ENCODE measurements at places on chromosomes 12 and 14. TPM values are rescaled to one million over a fixed set of nuclear protein-coding genes. Genes with fewer than 3 reads are reported as not detected.

P2RX7 gene
- 0.47 TPM for total RNA-seq

RNU7-1 gene
- not detected for total RNA-seq

STRAP gene
- total RNA-seq, result 56.1 TPM

ANKRD33 gene
- 0.16 TPM for total RNA-seq

ITGA5 gene
- total RNA-seq, result 109 TPM

CDCA3 gene
- 3.0 TPM for total RNA-seq

SMIM41 gene
- 2.0 TPM for total RNA-seq

FGF23 gene
- total RNA-seq, result not detected

MYO1H gene
- total RNA-seq, result not detected

ANO4 gene
- 0.94 TPM for total RNA-seq

LMO3 gene
- total RNA-seq, result 2.4 TPM

ART4 gene
- not detected for total RNA-seq

CLEC7A gene
- not detected for total RNA-seq

AVPR1A gene
- total RNA-seq, result not detected

PTGER2 gene
- total RNA-seq, result 35.9 TPM

KERA gene
- total RNA-seq, result not detected

SPX gene
- 0.63 TPM for total RNA-seq

TMEM117 gene
- 7.4 TPM for total RNA-seq

CMKLR1 gene
- not detected for total RNA-seq

RNASE3 gene
- total RNA-seq, result 0.16 TPM

YEATS4 gene
- 11.8 TPM for total RNA-seq

MMAB gene
- 30.3 TPM for total RNA-seq

KRT72 gene
- total RNA-seq, result not detected

NAV3 gene
- 41.8 TPM for total RNA-seq

SERPINA10 gene
- not detected for total RNA-seq

CFAP73 gene
- total RNA-seq, result 0.09 TPM

KCNH5 gene
- 0.60 TPM for total RNA-seq

KRT3 gene
- total RNA-seq, result not detected

ITGA7 gene
- 2.7 TPM for total RNA-seq

PPP1R1A gene
- total RNA-seq, result not detected

CACNA1C gene
- 10.1 TPM for total RNA-seq

CCDC198 gene
- not detected for total RNA-seq

ZNF385A gene
- total RNA-seq, result 2.4 TPM

AP4S1 gene
- total RNA-seq, result 4.6 TPM

OR4E2 gene
- not detected for total RNA-seq

SMCO2 gene
- not detected for total RNA-seq

RPL36AL gene
- total RNA-seq, result 356 TPM

CLEC4C gene
- total RNA-seq, result not detected

CLEC1B gene
- total RNA-seq, result not detected

GALNT9 gene
- 0.95 TPM for total RNA-seq

SYT1 gene
- total RNA-seq, result 10.1 TPM

REP15 gene
- 0.32 TPM for total RNA-seq

MMP17 gene
- total RNA-seq, result 8.8 TPM

IRAK4 gene
- total RNA-seq, result 17.4 TPM

SMOC1 gene
- 2.0 TPM for total RNA-seq

CSRP2 gene
- total RNA-seq, result 4.4 TPM

TAS2R42 gene
- total RNA-seq, result not detected

ADAM21 gene
- total RNA-seq, result 0.77 TPM

CD63 gene
- total RNA-seq, result 3,848 TPM

ANKS1B gene
- 0.52 TPM for total RNA-seq

RHEBL1 gene
- total RNA-seq, result not detected

RNASE2 gene
- total RNA-seq, result not detected

AQP5 gene
- not detected for total RNA-seq

ALKBH1 gene
- total RNA-seq, result 6.4 TPM

RHOJ gene
- total RNA-seq, result 13.3 TPM

DNAH10 gene
- 0.32 TPM for total RNA-seq

CMA1 gene
- not detected for total RNA-seq

ADIPOR2 gene
- total RNA-seq, result 21.6 TPM
